ENCODE measurements at places on chromosomes 5 and 9.

- no peak for DNase-seq
Measured at GRCh38 chr9:806285-807156, 35.0 kb upstream of the DMRT1 start.

- DNase-seq: no peak
Measured at GRCh38 chr5:109743770-109744212, 54.1 kb downstream of the MAN2A1 start.

- no peak for DNase-seq
Measured at GRCh38 chr9:110775724-110776123, 107.1 kb downstream of the MUSK start.

DNA sequence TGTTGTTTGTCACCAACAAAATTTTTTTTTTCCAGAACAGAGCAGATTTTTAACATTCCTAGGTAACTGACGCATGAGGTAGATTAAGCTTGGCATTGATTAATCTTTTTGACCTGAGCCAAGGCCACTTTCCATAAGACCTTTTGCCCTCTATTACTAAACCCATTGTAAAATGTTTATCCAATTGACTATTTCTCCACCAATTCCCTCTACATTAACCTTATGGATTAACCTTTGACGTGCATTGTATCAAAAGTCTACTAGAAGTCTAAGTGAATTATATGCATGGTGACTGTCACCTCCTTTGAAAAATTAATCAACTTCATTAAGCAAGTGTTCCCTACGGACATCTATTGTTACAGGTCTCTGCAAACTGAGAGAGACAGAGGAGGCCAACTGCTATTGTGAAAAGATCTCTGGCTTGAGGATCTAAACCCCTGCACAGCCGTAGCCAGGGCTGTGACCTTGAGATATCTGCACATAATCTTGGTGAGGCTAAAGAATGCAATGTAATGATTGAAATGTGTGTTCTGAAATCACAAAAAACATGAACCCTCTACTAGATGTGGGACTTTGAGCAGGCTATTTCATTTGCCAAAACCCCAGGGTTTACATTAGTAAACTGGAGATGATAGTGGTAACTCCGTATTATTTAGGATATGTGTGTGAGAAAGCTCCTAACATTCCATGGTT lies 632.2 kb downstream of the TLR4 start:
- no peak for DNase-seq

DNA sequence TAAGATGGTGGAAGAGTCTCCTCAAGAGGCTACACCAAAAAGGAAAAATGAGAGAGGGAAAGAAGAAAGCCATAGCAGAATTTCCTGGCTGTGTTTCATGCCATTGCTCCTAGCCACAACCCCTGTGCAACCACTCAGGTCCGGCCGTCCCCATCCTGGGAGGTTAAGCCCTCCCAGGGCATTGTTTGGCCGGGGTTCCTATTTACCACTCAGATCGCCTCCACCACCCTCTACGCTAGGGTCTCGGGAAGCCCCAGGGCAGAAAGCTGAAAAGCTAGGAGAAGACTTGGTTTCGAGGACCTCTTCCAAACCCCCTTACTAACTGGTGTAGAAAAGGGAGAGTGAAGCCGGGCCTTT lies 715 bp downstream of the RC3H2 start:
- peak; percentile 36 for DNase-seq

DNA sequence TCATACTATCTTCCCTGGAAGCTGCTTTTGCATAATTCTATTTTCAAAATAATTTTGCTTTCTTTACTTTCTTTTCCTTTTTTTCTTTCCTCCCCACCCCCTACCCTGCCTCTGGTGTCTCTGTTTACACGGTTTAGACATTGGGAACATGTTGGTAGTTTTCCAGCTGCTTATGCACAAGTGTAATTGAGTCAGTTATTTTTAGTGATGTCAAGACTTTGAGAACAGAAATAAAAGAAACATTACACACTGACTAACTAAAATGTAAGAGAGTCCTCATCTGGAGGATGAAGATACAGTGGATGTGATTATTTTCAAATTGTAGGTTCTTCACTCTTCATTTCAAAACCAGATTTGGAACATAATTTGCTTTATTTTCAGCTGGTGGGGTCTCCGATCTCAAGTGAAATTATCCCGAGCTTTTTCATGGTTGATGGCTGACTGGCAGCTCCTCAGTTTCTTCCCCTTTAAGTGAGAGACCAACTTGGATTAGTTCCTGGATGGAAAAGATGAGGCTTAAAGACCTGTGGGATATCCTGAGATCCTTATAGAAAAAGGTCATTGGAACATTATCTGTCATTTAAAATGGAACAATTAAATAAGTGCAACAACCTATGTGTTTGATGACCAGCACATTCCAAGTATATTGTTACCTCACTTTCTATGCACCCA lies 154.4 kb upstream of the ZNF462 start:
- DNase-seq: no peak

- no peak for DNase-seq
Measured at GRCh38 chr9:128771094-128771721, 519 bp downstream of the ZER1 start.

- no peak for DNase-seq
Measured at GRCh38 chr9:134942788-134943184, 25.1 kb upstream of the FCN1 start.

DNA sequence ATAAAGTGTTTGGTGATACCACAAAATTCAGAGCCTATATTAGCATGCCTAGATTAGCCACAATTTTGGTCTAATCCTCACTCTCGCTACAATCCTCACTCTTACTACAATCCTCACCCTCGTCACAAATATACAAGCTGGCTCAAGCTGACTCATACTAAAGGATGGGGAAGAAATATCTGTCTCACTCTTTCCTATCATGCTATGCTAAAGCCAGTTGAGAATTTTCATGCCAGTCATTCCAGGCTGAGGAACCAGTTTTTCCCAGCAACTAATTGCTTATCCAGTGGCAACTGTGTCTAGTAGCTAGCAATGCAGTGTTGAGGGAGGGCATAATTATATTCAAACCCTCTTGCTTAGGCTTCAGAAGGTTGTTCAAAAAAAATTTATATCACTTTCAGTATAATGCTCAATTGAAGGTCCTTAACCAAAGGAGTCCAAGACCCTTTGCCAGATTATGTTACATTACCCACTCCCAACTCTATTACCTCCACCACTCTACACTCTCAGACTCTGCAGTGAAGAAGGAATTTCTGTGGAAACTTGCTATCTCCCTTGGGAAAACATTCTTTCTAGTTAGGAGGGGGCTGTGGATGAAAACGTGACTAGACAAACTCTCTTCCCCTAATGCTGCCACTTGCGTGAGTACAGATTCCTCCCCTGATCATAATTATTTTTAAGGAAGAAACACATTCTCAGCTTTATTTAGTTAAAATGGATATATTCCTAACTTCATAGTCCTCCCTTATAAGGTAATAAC lies 810.3 kb upstream of the ACO1 start:
- DNase-seq: no peak

- no peak for DNase-seq
Measured at GRCh38 chr5:37212096-37212495, 37.1 kb downstream of the CPLANE1 start.

GRCh38 chr9:134671341-134672113 lies 29.9 kb downstream of the COL5A1 start:
- DNase-seq: no peak
